Hematopoietic multipotent progenitor cell (in vitro differentiated cells): ENCODE measurements at places on chromosomes 5 and 9.

- no peak for DNase-seq
Measured at GRCh38 chr9:95048225-95049087, 269.1 kb downstream of the FANCC start.

DNA sequence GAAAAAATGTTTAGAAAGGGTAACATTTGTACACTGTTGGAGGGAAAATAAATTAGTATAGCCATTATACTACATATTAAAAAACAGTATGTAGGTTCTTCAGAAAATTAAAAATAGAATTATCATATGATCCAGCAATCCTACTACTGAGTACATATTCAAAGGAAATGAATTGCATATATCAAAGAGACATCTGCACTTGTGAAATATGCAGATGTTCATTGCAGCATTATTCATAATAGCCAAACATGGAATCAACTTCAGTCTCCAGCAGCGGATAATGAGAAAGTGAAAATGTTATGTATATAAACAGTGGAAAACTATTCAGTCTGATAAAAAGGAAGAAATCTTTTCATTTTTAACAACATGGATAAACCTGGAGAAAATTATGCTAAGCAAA lies 695.5 kb downstream of the SLCO4C1 start:
- DNase-seq: no peak

DNA sequence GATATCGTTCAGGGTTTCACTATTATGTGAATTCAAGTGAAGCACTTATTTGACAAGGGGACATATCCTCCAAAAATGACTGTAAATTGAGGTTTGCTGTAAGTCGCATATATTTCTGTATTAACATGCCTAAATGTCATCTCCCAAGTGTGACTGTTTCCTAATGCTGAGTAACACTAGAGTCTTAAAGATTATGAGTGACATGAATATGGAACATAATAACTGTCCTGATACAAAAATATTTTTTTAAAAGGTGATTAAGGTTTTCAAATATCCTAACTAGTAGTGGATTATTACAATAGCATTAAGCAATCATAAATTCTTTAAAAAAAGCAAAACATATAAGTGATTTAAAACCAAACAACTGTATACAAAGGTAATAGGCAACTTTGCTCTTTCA lies 3.6 kb downstream of the NFIB start:
- DNase-seq: no peak

GRCh38 chr9:93217706-93218105 lies 33.8 kb downstream of the WNK2 start:
- no peak for DNase-seq

DNA sequence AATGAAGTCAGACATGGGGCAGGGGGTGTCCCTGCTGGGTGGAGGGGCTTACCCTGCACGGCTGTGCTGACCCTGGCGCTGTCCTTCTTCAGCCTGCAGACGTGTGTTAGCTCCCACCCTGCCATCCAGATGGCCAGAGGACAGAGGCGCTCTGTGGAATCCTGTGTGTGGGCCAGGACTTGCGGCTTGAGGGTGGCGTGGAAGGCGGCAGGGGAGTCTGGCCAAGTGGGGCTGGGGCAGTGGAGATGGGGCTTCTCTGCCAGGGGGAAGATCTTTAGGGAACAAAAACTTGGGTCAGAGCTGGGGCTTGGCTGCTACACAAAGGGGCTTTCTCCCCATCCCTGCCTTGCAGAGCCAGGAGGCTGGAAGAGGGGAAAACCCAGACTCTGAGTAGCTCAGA lies 46.5 kb upstream of the SYNPO start:
- DNase-seq: no peak

DNA sequence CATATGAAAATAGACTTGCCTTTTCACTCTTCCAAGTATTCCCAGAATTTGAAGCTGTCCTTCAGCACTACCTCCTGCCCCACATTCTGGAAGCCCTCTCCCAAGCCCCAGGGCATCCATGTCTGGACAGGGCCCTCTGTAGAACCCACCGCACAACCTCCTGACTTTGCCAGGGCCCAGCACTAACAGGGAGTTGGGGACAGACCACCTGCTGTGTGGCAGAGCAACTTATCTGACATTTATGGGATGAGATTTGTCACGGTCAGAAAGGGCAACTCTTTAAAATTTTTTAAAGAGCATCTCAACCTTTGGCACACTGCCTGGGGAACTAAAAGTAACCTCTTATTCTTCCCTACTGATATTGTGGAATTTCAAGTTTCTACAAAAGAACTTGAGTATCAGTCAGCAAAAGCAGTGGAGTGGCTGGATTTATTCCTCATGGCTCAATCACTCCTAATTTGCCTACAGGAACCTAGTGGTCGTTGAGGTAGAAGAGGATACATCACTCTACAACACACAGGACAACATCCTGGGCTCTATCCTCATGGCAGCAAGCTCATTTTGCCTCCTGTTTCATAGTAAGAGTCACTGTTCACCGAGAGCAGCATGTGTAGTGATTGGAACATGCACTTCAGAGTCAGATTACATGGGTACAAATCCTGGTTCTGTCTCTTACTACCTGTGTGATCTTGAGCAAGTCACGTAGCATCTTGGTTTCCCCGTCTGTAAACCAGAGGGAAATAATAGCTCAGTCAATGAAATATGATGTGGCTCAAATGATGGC lies 285.3 kb downstream of the ENC1 start:
- DNase-seq: no peak

- no peak for DNase-seq
Measured at GRCh38 chr5:109588281-109589035, 101.3 kb upstream of the MAN2A1 start.

DNA sequence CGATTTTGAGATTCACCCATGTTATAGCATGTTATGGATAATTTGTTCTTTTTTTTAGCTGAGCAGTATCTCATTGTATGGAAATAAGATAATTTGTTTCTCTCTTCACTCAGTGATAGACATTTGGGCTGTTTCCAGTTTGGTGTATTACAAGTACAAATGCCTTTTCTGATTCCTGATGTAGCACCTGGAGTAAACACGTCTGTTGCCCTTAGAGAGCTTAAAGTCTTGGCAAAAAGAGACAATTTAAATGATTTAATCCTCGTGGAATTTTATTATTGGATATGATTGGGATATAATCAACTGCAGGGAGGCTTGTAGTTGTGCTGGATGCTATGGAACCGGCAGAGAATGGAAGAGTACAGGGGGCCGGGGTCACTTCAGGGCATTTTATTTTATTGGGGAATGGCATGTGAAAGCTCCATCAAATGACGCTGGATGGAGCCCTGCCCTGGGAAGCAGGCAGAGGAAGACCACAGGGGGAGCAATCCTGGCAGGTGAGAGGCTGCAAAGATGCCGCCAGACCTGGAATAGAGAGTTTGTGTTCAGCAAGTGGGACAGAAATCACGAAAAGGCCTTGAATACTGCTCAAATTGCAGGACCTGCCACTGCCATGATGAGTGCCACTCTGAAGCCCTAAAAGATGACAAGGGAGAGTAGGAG lies 31.0 kb upstream of the TGFBI start:
- DNase-seq: no peak

- DNase-seq: no peak
Measured at GRCh38 chr9:125161284-125161918, 18.1 kb upstream of the SCAI start.

DNA sequence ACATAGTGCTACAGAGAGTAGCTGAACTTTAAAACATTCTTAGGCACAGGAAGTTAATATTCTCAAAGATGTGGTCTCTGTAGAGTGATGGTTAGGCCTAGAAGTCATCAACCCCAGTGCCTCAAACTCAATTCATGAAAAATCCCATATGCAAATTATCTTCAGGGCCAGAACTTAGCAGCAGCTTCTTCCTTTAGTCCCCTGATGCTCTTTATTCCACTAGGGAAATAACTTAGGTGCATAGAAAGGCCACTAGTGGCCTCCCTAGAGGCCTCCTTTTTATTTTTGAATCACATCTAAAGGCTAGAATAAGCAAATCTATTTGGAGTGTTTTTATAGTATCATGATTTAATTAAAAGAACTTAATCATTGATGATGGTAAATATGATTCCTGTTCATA lies 88.3 kb downstream of the GIN1 start:
- no peak for DNase-seq

DNA sequence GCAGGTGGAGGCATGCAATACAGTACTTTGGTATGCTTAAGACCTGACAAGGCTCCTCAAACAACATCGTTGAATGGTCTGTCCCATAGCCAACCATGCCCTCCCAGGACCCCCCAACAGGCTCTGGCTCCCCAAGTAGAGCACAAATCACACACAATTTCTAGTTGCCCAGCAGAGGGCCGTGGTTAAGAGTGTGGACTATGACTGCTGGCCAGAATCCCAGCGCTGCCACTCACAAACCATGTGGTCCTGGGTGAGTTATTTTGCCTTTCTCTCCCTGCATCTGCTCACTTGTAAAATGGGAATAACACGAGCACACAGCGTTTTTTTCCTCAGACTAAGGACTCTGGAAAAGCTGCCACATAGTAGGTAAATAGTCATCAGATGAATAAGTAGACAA lies 6.5 kb downstream of the CKMT2 start:
- DNase-seq: no peak

GRCh38 chr5:53603009-53603687 lies 42.7 kb downstream of the NDUFS4 start:
- DNase-seq: no peak

- no peak for DNase-seq
Measured at GRCh38 chr9:104750185-104750767, 2.8 kb downstream of the NIPSNAP3A start.

DNA sequence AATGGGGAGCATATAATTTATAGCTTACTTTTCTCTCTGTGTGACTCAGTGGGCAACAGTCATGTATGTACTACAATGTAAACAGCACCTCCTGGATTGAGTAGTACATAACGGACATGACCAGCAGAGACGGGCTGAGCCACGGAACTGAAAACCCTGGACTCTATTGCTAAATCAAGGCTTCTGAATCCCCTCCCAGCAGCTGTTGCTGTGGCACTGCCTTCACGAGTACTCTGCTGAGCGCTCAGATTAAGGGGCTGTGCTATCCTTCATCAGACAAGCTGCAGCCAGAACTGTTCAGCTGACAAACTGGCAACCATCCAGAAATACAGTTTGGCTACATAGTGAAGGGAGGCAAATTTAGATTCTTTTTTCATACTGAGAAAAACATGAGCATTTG lies 131.3 kb upstream of the CCDC180 start:
- no peak for DNase-seq

DNA sequence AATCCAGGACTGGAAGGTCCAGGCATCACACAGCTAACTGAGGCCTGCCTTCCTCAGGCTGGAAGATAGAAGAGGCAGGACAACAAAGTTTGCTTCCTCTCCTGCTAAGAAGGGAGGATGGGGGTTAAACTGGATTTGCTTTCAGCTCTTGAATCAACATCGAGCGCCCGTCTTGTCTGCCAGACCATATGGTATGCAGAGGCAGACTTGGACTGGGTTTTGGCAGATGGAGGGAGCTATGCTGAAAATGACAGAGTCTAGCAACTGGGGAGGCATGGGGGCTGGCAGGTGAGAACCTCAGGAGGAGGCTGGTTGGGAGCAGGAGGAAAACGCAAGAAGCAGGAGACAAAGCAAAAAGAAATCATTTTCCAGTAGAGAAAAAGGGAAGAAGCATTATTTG lies 289.5 kb upstream of the IL12B start:
- DNase-seq: no peak

GRCh38 chr9:69097923-69098593 lies 62.5 kb downstream of the FXN start:
- DNase-seq: no peak

DNA sequence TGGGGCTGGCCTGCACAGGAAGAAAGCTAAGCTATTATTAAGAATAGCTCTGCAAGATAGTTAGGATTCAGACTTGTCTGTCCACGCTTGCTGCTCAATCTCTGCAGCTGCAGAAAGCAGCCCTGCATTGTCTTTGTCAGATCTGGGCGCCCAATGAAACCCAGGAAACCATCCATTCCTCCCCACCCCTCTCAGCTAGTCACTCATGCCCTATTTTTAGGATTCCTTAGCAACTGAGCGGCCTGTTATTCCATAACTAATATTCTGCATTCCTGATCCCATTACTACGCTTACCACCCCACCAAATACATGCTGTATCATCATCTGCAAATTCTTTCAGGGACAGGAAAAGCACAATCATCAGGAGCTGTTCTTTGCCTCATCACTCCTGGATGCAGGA lies 52.9 kb upstream of the APC start:
- DNase-seq: no peak

DNA sequence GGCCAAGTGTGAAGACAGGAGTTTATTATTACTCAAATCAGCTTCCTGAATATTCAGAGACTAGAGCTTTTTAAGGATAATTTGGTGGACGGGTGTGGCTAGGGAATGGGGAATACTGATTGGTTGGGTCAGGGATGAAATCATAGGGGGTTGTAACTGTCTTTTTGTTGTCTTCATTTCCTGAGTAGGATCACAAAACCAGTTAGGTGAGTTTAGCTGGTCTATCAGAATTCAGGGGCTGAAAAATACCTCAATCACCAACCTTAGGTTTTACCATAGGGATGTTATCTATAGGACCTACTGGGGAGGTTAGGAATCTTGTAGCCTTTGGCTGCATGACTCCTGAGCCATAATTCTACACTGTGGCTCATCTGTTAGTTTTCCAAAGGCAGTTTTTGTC lies 235.8 kb downstream of the YTHDC2 start:
- DNase-seq: no peak
